ENCODE measurements at places on chromosomes 13 and 19.

DNA sequence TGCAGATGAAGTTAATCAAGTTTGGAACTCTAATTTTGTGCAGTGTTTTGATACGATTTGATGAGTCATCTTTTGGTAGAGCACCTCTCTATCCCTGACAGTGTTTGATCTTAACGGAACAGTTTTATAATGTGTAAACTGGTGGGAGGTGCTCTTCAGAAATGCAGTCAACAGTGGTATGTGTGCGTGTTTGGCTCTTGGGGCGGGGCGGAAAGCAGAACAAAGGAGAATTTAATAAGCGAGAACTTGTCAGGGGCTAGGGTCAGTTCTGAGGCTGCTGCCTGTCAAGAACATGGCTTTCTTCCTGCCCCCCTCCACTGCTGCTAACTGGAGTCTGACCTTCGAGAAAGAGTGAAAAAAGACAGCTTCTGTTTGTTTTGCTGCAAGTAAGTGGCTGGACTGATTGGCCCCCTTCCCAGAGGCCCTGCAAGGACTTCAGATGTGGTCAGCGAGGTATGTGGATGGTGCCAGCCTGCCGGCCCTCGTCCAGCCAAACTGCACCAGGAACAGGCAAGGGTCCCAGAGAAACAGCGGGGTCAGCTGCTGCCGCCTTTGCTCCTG is 40.8 kb downstream of the BBC3 start:
- DNase-seq: peak; percentile 63

DNA sequence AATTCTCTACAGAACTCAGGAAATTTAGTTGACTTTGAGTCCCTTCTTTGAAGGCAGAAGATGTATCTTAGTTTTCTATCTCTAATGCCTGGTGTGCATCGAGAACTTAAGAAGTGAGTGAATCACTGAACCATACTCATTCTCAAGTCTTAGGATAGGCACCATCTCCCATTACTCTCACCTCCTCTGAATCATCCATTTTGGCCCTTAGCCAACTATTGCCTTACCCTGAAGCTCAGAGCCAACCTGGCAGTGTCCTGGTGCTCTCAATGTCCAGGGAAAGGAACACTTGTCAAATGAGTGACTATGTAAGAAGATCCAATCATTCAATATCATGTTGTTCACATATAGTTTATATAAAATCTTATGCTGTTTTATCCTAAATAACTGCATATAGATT is 146.6 kb downstream of the RGCC start:
- DNase-seq: peak; percentile 56

GRCh38 chr19:41843371-41843770 is 1.1 kb downstream of the LYPD4 start:
- no peak for DNase-seq

DNA sequence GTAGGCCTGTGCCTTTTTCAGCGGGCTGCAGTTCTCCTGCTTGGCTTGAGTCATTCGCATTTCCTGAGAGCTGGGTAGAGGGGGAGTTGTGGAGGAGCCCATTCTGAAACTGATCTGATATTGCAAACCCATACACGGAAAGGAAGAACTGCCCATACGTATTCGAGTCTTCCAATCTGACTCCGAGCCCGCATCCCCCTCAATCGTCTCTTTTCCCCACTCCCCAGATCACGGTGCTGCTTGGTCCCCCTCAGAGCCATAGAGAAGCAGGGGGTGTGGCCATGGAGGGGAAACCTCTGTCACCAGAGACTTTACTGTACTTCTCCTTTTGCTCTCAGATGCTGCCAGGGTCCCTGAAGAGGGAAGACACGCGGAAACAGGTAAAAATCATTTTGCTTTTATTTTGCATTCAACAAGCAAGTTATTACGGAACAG is at the start of gene CD22:
Gene CD22 (plus strand): TSS at position 337 of the 435 bp plus-strand sequence. CDS start 2,854 bp downstream, outside the sequence.
- DNase-seq: no peak

DNA sequence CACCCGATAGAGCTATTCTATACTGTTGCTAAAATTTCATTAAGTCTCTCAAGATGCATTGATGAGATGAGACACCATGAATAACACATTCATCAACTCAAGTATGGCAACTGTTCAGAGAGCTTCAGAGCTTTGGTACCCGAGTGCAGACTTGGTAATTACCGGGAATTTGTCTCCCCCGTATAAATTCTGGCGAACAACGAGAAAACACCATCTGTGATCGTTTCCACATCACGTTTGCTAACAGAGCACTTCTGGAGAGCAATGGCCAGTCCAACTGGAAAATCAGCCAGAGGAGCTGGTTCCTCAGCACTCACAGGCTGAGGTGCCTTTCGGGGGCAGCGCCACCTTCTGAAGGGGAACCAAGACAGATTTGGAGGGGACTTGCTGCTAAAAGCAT is 40.2 kb downstream of the SUGP2 start:
- DNase-seq: no peak

GRCh38 chr19:558770-559439 is 13.5 kb upstream of the BSG start:
- DNase-seq: no peak

GRCh38 chr13:71851498-71852409 is 15.2 kb downstream of the DACH1 start:
- DNase-seq: no peak

- DNase-seq: no peak
Measured at GRCh38 chr19:58387338-58388174, 487 bp downstream of the RPS5 start.

GRCh38 chr19:10832939-10833296 is 3.1 kb downstream of the TMED1 start:
- DNase-seq: no peak

GRCh38 chr19:39401549-39402345 is 4.9 kb upstream of the ZFP36 start:
- DNase-seq: peak; percentile 85

DNA sequence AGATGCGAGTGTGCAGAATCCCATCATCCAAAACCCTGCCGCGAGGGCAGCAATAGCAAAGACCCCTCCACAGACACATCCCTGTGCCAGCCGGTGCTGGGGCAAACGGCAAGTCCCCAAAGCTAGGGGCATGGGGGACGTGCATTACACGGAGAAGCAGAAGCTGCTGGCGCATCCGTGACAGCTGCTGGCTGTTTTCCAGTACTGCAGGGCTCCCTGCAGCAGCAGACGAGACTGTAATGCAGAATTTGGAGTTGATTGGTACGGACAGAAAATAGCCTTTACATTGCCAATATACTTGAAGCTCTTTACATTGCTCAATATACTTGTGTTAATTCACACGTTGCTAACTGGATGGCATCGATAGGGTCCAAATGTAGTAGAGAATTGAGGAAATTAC is 77.2 kb upstream of the TMTC4 start:
- DNase-seq: no peak

GRCh38 chr19:4386041-4386782 is 14.1 kb downstream of the SH3GL1 start:
- no peak for DNase-seq

- no peak for DNase-seq
Measured at GRCh38 chr19:44749292-44749691, 784 bp downstream of the BCL3 start.

- peak; percentile 6 for DNase-seq
Measured at GRCh38 chr19:44212866-44213346, 574 bp downstream of the ZNF227 start.

DNA sequence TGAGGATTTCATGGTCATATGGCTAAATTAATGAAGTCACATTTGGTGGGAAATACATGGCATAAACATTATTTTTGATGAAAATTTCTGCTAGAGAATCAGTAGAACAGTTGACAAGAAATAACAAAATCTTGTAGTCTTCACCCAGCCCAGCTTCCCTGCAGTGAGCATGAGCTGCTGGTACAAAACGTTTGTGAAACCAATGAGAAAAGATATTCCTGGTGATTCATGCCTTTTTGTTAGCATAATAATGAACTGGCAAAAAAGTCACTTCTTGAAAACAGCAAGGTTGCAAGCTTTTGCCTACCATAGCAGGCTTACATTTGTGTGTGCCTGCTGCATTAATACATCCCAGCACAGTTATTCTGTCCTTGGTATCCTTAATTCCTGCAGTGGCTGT is 475.9 kb upstream of the HTR2A start:
- DNase-seq: no peak

DNA sequence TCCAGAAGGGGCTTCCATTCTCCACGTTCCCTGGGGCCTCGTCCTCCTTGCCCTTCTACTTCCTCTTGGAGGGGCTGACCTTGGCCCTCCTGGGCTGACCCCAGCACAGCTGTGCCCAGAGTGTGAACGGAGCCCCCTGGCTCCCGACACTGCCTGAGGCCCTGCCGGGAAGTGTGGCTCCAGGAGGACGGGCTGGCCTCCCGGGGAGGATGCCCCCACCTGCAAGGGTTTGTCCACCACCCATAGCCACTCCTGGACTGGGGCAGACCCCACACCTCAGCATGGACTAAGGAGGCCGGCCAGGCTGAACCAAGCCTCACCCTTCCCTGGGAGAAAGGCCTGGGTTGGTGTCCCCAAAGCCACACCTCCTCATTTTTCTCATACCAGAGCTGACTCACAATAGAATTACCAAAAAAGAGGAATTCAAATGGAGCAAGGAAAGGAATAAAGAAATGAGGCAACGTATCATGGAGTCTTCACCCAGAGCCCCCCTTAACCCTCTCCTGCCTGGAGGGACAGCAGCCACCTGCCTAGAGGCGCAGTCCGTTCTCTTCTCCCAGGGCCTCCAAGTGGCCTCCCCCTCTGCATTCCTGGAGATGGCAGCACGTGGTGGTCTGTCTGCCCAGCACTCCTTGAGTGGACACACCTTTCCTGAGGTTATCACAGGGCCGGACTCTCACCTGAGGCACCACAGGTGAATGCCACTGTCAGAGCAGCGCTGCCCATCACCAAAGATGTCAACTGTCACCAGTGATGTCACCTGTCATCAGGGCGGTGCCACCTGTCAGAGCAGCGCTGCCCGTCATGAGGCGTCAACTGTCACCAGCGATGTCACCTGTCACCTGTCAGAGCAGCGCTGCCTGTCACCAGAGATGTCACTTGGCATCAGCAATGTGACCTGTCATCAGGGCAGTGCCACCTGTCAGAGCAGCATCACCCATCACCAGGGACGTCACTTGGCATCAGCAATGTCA is 3.1 kb upstream of the C13orf46 start:
- DNase-seq: peak; percentile 61

GRCh38 chr13:91664039-91664438 is 265.6 kb downstream of the GPC5 start:
- no peak for DNase-seq

DNA sequence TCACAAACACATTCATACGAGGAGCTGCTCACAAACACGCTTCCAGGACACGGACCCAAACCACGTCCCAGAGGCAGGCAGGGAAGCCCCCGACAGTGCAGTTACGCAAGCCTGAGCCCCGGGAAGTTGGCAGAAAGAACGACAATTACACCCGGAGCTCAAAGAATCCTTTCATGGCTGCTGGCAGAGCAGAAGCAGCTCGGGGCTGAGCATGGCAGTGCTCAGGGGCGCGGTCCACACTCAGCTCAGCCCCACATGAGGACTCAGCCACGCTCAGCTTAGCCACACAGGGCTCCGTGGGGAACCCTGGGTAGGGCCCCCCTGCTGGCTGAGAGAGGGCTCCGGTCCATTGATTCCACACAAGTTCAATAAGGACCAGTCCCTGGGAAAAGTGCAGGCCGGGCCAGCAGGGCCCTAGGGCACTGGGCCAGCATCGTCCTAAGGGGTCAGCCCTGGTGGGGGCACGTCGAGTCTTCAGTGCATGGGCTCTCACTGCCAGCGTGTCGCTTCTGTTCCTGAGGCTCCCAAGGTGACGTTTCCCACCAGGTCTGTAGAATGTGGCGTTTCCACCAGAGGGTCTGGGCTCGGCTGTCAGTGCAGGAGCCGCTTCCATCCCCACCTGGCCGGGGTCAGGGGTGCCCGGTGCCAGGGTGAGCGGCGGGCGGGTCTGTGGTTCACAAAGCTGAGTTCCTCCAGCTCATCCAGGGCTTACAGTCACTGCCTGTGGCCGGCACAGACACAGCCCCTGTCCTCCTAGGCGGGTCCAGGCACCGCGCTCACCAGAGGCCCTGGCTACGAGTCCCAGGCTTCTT is 23.1 kb downstream of the GAS6 start:
- DNase-seq: no peak

- DNase-seq: peak; percentile 59
Measured at GRCh38 chr19:58330458-58330857, 3.7 kb downstream of the ZSCAN22 start.

GRCh38 chr13:18946738-18947137 is 234.9 kb downstream of the TUBA3C start:
- DNase-seq: no peak

- DNase-seq: no peak
Measured at GRCh38 chr13:97881556-97881955, 71.9 kb upstream of the IPO5 start.

- no peak for DNase-seq
Measured at GRCh38 chr13:97858161-97858560, 95.3 kb upstream of the IPO5 start.

DNA sequence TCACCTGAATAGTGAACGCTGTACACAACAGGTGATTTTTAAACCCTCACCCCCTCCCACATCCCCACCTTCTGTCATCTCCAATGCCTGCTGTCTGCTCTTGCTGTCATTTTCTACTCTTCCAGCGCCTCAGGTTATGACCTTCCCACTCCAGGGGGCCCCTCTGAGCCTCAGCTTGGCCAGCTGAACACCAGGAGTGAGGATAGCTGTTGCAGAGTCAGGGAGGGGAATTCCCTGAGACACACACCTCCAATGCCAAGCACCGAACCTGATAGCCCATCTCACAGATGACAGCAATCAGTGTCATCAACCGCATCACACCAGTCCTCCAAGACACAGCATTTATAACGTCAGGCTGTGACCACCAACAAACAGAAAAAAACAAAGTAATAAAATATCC is 193.5 kb downstream of the ZNF536 start:
- no peak for DNase-seq

DNA sequence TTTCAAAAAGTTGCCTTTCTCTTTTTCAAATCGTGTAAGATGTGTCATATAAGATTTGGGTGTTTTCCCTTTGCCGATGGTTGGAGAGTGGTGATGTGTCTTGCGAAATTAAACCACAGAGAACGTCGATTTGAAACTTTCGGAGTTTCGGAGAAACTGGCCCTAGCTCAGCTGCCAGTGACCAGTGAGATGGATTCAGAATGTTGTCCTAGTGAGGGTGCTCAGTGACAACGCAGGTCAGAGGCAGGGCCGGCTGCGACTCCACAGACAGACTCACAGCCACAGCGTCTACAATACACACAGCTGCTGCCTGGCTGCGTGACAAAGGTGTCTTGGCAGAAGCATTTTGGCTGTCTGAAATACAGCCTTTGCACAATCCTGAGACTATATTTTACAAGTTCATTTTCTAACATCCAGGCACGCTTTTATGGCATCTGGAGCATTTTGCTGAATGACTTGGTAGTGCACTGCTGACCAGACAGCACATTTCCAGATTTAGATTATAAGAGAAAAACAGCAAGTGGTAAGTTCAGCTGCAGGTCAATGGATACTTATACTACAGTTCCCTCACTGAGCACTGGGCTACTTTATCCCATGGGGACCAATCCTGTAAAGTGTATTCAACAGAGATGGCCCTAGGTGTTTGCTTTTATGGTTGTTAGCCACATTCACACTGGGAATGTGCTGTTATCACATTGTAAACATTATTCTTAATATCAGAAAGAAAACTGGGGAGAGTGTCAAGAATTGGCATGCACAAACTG is 207.5 kb downstream of the KCNRG start:
- peak; percentile 83 for DNase-seq

All from brain microvascular endothelial cell (primary cell).